HS-27A (cell line): ENCODE measurements at places on chromosomes 11 and 22.

GRCh38 chr11:114232400-114233059 lies 63.7 kb upstream of the NNMT start:
- no peak for DNase-seq

- no peak for DNase-seq
Observed at GRCh38 chr22:36536717-36537116, 7.8 kb upstream of the EIF3D start.

DNA sequence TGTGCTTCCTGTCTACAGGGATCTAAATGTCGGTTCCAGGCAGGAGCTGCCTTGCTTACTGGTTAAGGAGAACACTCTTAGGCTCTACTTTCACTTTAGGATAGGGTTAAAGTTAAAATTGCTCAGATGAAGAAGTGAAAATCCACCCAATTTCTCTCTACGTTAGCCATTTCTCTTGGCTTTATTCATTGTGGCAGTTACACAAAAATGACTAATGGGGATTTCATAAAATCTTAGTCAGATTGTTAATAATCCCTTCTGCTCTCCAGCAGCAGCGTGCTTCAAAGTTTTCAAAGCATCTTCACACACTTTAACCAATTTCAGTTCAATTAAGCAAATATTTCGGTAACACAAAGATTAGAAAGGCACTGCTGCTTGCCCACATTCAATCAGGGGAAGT lies 58.4 kb upstream of the RCN1 start:
- no peak for DNase-seq

- DNase-seq, result no peak
Observed at GRCh38 chr22:32073823-32074380, 30.8 kb downstream of the SLC5A1 start.
